Pulmonary artery endothelial cell (primary cell): ENCODE measurements at places on chromosomes 2 and 18. TPM values are rescaled to one million over a fixed set of nuclear protein-coding genes. Genes with fewer than 3 reads are reported as not detected.

VWC2L gene
- total RNA-seq, result not detected in 2 replicates

UPP2 gene
- total RNA-seq, result not detected in 2 replicates

MALT1 gene
- 9.2 and 17.6 TPM in 2 replicates for total RNA-seq

RAX gene
- total RNA-seq, result not detected in 2 replicates

GATA6 gene
- total RNA-seq, result 10.5 and 11.9 TPM in 2 replicates

RTTN gene
- total RNA-seq, result 10.6 and 18.9 TPM in 2 replicates

FSIP2 gene
- 0.07 and 0.28 TPM in 2 replicates for total RNA-seq

SPATA3 gene
- not detected in 2 replicates for total RNA-seq
